ENCODE measurements at places on chromosomes 1 and 21.

DNA sequence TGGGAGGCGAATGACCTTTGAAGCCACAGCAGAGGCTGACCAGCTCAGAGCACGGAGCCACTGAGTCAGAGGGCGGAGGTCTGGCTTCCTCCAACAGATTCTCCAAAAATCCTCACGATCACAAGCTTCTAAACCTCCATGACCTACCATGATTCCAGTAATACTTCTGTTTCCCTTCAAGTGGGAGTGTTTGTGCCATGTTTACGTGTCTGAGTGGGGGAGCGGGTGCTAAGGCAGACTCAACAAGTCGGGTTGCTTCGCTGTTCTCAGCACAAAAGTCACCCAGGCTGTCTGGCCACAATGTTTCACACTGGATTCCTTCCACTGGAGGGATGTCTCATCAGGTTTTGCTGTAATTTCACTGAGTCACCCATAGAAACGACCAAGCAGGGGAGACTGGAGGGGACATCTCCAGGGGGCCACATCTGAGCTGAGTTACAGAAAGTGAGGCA is 86.2 kb downstream of the SLC66A1 start:
- DNase-seq: no peak

DNA sequence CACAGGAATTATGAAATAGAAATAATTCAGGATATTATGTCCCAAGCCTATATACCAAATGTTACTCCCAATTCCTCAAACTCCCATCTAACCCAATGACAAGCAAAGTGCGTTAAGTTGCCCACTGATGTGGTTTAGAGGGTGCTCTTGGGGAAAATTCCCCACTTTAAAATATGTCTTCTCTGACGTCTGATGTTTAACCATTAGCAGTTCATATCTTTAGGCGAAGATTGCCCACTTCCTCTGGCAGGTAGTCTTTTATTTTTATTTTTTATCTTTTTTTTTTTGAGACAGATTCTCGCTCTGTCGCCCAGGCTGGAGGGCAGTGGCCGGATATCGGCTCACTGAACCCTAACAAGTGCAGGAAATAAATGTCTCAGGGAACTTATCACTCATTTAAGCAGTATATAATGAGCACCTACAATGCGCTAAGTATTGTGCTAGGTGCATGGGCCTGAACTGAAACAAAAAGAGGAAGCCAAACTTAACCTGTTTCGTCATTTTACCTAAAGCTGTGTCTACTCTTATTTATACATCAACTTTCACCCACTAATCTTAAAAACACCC is 1.3 kb upstream of the LYST start:
- DNase-seq: peak; percentile 63

DNA sequence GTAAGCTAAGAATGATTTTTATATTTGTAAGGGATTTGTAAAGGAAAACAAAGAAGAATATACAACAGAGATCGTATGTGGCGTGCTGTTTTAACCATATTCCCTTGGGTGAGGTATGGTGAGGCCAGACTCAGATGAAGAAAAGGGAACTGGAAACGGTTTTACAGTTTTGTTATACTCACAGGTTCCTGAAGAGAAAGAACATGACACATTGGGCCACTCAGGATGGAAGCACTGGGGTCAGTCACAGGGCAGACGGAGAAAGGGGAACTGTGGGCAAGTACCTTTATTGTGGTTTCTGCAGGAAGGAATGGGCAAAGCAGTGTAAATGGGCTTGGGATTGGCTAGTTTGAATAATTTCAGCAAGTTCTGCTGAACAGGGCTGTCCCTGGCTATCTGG is 177.4 kb downstream of the LBR start:
- peak; percentile 48 for DNase-seq

GRCh38 chr1:21716169-21716568 is 47.0 kb upstream of the RAP1GAP start:
- no peak for DNase-seq

DNA sequence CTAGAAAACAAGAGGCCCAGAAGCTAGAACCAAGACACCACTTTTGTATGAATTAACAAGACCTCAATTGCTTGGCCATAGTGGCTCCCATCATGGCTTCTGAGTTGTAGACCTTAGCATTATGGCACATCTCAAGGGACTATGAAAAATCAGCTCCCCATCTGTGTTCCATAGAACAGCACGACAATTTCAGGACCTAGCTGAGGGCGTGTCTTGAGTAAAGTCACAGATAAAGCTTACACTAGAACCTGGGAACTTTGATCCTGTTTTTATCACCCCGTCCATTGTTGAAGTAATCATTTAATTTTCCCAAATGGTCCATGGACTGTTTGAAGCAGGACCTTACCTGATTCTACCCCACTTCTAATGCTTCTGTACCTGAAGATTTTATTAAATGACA is 44.8 kb downstream of the RUNX1 start:
- no peak for DNase-seq

GRCh38 chr1:164648636-164649035 is 89.7 kb downstream of the PBX1 start:
- no peak for DNase-seq

DNA sequence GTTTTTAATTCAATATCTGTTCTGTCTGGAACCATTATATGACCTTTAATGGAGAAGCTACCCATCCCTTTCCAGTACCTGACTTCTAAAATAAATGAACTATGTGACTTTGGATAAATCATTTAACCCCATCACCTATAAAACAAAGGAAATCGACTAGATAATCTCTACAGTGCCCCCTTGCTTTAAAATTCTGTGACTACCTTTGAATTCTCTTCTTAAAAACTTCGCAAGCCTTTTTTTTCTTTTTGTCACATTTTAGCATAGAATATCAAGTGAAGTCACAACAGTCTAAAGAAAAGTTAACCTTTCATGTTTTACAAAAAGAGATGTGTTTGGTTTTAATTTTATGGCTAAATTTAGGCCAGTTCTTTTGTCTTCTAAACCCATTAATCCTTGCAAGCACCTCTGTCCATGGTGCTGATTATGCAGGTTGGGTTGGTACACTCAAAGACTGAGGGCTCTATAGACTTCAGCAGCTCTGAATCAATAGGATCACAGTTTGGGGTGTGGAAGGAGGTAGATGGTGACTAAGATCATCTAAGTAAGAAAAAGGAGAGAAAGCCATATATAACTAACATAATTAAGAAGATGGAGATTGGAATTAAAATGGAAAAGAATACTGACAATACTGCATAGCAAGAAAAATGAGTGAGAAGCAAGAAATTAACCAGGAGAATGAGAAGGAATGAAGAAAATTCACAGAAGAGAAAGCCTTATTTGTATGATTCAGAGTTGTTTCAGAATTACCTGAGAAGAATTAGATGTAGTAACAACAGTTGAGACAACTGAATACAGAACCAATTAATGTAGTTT is 59.2 kb downstream of the TBX15 start:
- no peak for DNase-seq

DNA sequence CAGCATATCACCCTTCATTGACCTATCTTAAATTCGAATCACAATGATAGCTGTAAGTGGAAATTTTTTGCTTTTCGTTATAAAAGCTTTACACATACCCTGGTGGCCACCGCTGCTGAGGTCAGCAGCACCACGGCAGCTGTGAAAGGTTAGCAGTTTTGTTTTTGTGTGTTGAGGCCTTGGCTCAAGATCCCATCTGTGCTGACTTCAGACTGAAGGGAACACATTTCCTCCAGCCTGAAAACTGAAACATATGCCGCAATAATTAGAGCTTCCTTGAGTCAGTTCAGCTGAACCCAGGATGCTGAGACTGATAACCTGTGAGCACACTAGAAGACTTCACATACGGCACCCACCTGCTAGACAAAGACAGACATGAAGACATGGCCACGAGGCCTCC is 103.0 kb downstream of the SMYD3 start:
- DNase-seq: no peak

DNA sequence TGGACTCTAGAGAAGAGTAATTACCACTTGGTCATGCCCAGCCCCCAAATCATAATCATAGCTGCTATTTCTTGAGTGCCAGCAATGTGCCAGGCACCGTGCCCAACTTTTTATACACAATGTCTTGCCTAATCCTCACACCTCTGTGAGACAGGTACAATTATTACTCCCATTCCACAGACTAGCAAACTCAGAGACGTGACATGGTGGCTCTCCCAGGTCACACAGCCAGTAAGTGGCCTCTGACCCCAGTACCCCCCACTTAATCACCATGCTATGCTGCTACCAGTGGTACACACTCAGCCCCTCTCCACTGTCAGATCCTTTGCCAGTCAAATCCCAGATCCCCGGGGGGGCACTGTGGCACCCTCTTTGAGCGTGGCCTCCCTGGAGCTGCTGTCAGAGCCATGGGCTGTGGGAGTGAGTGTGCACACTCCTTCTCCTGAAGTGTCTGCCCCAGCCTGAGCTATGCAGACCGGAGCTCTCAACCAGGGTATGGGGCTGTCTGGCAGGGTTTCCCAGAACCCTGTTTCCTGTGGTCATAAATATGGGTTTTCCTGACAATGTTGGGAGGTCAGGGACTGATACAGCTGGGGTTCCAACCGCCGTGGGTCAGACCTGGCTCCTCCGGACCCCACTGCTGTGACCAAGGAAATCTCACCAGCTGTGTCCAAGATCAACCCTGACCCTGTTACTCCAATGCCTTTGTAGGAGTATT is 51.8 kb downstream of the LACTBL1 start:
- DNase-seq: no peak

DNA sequence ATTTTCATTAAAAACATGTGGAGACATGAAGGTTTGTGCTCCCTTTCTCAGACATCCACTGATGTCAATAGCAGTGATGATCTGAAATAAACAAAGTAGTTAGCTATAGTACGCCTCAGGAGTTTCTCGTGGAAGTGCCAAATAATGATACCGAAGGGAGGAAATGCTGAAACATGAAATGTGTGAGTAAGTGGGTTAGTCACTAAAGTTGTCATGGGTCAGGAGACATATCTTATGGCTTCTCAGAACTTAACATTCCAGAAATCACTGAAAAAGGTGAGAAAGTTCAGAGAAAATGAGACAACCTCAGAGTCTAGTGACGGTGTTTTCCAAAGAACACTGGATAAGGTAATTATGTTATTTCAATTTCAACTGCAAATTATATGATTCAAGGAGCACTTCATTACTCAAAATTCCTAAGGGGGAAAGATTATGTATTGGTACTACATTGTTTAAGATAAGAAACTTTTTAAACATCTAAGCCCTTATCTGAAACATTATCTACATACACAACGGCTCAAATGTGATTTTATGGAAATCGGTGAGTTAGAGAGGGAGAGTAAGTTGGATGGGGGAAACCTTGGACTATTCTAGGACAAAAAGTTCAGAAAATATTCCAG is 20.6 kb downstream of the NIBAN1 start:
- no peak for DNase-seq

DNA sequence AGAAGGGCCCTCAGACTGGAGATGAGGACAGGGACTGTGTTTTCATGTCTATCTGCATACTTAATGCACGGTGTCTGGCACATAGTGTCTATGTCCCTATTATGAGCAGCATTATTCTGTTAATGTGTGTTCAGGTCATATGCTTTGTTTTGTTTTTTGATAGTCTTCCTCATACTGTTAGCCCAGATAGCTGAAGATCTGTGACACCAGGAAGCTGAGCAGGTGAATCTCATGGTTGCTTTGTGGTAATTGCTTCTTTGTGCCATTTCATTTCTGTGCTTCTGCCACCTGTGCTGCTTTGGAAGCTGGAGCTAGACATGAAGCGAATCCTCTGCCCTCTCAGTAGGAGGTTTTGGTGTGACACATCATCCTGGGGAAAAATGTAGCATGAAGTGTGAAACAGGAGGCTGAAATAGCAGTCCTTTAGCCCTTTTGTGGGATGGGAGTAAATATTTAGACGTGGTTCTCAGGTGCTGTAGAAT is 15.8 kb downstream of the SMAP2 start:
- no peak for DNase-seq

- DNase-seq: no peak
Observed at GRCh38 chr1:47224676-47225399, 7.2 kb downstream of the TAL1 start.

DNA sequence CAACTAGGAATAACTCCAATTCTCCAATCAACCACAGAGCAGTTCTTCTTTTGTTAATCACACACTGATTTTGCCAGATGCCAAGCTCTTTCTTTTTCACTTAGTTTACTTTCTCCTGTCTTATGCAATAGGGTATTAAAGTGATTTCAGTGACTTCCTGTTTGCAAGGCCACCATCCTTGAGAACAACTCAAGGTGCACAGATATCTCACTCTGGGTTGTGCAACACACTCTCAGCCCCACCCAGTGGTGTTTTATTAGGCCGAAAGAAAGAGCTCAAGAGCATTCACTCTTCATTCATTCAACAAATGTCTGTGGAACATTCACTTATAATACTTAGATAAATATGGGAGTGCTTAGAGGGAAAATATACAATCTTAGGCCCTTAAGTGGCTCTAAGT is 352.5 kb downstream of the ZNF326 start:
- no peak for DNase-seq

GRCh38 chr1:179867493-179868330 is 9.9 kb downstream of the TOR1AIP2 start:
- peak; percentile 36 for DNase-seq

GRCh38 chr1:1462318-1462966 is 9.1 kb upstream of the ATAD3B start:
- peak; percentile 25 for DNase-seq

DNA sequence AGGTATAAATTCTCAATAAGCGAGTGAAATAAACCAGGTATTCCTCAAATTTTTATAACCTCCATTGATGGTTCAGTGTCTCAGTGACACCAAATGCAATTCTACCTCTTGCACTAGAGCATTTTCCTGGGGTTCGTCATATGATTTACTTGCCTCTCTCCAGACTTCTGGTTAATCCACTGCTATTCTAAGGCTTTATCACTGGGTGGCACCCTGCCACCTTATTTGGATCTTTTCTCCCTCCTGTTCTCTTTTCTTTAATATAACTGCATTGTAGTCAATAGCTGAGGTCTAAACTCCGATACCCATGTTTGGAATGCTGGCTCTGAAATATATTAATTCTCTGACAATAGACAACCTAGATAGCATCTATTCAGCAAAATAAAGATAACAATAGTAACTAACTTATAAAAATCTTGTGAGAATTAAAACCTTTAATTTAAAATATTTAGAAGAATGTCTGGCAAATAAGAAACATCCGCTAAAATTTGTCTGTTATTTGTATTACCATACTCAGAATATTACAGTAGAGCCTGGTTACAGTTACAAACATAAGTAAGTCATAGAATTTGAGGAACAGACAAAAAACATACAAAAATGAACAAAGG is 436.4 kb downstream of the PLA2G4A start:
- DNase-seq: no peak
